Naive B cell (primary cell): ENCODE measurements at places on chromosomes 3 and 15.

GRCh38 chr3:187736418-187736871 is 8.8 kb downstream of the BCL6 start:
- DNase-seq, result no peak

GRCh38 chr3:10483364-10483675 is 22.1 kb downstream of the ATP2B2 start:
- no peak for DNase-seq

GRCh38 chr3:128572644-128573105 is 77.9 kb downstream of the RPN1 start:
- no peak for DNase-seq

DNA sequence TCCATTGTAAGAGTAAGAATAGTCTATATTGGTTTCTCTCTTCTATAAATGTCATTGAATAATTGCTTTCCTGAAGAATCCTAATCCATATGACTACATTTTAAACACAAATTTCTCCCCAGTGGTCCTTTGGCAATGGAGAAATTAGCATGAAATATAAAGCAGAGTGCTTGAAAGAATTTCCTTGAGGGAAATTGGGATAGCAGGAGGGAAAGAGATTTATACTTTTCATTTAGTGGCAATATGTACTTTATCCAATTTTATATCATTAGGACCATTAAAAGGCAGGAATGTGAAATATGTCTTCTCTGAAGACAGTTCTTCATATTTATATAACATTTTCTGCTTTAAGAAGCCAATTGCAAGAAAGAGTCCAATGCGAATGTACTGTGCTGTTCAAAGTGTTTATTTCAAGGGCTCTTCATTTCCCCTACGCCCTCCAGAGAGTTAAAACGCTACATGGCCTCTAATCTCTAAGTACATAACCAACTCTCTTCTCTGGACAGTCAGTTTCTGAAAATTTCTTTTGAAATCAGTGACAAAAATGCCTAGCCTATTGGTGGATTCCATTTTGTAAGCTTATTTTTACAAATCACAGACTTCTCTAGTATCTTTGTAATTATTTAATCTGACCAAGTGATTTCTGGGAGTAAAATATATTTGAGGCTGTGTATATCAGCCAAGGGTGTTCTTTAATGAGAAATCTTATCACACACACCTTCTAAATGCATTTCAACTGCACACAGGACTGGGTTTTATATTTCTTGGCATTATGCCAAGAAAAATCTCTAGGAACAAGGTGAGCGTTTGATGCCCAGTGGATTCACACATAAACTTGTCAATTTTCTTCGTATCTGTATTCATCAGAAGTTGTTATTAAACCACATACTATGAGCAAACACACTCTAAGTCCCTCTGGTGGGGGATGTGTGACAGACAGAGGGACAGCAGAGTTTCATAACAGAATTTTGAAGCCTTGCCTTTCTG is 51.2 kb downstream of the KCNAB1 start:
- no peak for DNase-seq

DNA sequence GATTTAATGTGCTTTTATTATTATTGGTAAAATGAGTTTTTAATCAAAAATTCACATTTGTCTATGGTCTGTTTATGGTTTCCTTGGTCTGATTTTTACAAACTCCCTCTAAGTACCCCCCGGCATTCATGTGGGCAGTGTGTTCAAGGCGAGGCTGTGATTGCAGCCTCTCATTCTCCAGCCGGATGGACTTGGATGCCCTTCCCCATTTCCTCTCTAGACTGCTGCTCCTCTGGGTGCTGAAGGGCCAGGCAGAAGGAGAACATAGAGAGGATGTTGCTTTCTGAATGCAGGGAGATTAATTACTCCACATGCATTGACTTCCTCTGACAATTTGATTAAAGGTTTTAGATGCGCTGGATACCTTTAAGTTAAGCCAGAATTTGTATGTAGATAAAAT is 3.9 kb upstream of the TMC3 start:
- no peak for DNase-seq

DNA sequence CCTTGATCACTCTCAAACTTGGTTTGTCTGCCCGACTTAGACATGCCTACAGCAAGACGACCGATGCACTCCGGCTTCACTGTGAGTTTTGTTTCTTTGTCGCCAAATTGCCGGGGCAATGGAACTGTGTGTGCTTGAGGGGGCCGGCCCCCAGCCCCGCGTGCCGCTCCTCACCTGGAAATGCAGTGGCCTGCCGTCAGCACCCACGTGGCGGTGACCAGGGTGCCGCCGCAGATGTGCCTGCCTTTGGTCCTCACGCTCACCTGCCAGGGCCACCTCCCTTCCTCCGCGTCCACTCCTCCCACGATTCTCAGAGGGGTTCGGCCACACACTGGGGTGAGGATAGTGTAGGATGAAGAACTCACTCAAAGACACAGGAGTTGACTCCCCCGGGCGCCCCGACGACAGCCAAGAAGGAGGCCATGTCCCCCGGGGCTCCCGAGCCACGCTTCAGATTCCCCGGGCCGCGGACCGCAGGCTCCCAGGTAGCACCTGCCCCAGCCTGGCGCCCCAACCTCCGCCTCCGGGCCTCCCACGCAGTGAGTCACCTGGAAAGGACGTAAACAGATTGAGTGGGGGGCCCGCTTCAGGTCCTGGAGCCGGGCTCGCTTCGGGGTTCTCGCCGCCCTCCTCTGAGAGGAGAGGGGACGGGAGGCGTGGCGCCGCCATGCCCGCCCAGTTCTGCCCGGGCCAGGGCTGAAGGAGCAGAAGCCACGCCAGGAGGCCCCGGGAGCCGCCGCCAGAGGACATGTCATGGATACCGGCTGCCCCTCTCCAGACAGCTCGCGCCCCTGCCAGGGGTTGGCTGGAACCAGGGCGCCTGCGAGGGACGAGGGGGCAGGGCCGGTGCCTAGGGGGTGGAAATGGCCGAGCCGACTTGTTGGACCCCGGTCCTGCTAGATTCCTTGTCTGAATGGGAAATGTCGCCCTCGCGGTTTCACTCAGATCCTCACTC is 29.6 kb downstream of the MYL3 start:
- no peak for DNase-seq

GRCh38 chr15:73000293-73000692 is 52.0 kb upstream of the NEO1 start:
- DNase-seq, result no peak

- DNase-seq, result no peak
Observed at GRCh38 chr3:48456456-48456855, 9.9 kb downstream of the ATRIP start.

DNA sequence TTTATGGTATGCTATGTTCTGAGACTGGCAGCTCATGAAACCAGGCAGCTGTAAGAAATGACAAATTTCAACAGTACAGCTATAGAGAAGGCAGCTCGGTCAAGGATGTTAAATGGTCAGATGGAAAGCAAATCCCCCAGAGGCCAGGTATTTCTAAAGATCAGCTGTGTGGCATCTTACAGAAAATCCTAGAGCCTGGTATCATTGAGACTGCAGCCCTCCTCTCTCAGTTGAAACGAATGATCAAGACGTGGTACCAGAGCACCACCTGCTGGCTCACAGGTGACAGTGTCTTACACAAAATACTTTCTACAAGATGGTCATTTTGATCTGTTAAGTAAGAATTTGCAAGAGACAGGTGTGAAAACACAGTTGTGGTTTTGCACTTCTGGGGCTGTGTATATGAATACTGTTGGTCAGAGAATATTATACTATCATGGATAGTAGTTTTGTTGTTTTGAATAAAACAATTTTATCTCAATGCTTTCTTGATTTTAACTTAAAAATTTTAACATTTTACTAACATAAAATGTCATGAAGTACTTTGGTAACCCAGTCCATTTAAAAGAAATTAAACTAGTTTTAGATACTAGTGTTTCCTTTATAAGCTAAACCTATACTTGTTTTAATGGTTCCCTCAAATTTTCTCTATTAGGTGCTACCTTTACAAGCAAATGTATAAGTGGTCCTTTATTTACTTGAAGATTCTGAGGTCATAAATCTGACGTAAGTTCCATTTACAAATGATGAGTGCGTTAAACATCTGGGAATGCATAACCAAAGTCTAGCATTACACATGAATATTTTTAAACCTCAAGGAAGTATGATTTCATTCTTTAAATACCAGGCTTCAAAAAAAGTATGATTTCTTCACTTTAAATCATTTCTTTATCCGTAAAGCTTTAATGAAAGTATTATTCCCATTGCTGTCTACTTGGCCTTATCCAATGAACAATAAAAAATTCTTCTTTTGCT is 121.8 kb downstream of the PDZRN3 start:
- peak; percentile 11 for DNase-seq

- no peak for DNase-seq
Observed at GRCh38 chr3:112779011-112779410, 67.7 kb downstream of the CD200R1L start.

DNA sequence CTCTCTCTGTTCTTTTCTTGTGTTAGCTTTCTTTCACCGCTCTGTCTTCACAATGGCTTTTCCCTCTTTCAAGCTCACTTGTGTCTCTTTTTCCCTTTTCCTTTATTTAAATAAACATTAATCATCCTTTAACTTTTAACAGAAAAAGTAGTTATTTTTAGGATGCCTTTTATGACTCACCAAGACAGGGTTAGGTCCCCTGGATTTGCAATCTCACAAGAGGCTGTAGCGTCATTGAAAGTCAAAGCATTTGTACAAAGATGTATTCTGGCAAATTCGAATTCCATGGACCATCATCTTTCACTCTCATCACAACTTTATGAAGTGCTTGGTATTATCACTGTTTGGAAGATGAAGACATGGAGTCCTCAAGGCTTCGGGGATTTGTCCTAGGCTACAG is 34.8 kb upstream of the MCTP2 start:
- DNase-seq, result no peak

DNA sequence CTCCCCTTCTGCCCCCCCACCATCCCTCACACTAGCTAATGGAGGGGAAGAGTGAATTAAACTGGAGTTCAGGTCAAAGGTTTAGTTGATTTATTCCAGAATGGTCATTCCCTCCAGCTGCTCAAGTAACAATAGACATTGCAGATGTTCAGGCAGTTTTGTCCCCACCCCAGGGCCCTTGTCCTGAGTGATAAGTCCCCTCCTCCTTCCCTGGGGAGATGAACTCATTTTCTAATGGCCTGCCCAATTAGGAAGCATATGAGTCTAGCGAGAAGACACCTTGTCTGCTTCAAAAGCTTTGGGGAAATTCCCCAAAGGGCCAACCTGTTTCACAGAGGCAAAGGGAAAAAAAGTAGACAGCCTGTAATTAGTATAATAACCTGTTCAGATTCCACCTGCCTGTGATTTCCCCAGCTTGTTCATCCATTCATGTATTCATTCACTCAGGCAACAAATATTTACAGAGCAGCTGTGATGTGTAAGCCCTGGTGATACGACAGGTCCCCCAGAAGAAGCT is 165.3 kb downstream of the SHQ1 start:
- peak; percentile 14 for DNase-seq

GRCh38 chr3:157469561-157470294 is 33.1 kb downstream of the PTX3 start:
- DNase-seq, result no peak

DNA sequence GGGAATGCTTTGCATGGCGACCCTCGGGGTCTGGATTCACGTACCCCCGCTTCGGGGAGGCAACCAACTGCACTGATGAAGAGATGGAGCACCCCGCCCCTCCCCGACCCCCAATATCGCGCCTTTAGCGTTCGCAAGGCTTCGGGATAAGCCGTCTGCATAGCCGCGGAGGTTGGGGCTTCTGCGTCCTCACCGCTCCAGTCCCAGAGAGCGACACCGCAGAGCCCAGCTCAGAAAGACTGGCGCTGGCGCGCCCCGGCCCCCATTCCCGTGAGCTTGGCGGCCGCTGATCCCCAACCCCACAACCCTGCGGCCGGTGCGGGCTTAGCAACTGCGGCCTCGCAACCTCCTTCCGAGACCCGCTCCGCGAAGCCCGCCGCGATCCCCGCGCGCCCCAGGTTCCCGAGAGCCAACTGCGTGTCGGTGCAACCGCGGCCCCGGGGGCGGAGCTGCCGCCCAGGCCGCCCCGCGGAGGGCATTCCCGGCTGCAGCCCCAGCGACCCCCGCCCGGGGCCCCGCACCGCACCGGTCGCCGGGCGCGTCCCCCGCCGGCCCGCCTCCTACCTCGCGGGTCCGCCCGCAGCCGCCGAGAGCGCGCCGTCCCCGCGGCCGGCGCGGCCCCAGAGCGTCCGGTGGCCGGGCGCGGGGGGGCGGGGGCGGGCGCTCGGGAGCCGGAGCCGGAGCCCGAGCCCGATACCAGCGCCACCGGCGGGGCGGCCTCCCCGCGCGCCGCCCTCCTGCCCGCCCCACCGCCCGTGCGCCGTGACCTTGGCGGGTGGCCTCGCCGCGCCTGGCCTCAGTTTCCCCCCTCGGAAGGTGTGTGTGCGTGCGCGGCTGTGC is 79.5 kb downstream of the IQSEC1 start:
- DNase-seq, result peak; percentile 33

DNA sequence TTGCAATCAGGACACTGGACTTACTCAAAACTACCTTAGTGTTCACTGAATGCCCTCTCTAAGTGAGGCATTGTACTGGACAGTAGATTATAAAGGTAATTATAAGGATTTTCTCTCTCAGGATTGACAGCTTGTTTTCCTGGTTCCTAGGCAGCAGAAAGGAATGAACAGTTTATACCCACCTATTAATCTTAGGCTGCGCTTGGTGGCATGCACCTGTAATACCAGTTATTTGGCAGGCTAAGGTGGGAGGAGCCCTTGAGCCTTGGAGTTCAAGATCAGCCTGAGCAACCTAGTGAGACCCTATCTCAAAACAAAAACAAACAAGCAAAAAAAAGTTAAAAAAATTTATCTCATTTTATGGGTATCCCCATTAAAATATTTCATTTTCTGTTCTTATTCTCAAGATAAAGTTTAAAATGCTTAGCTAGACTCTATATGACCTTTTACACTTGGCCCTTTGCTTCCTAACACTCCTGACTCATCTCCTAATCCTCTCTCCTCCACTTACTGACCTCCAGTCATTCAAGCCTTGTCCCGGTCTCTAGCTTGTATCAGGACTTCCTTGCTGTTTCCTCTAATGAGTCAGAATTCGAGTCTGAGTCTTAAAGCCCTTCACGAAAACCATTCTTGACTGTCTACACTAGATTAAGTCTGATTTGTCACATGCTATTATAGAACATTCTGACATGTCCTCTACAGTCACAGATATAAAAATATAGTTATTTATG is 348.6 kb downstream of the NLGN1 start:
- DNase-seq, result no peak

DNA sequence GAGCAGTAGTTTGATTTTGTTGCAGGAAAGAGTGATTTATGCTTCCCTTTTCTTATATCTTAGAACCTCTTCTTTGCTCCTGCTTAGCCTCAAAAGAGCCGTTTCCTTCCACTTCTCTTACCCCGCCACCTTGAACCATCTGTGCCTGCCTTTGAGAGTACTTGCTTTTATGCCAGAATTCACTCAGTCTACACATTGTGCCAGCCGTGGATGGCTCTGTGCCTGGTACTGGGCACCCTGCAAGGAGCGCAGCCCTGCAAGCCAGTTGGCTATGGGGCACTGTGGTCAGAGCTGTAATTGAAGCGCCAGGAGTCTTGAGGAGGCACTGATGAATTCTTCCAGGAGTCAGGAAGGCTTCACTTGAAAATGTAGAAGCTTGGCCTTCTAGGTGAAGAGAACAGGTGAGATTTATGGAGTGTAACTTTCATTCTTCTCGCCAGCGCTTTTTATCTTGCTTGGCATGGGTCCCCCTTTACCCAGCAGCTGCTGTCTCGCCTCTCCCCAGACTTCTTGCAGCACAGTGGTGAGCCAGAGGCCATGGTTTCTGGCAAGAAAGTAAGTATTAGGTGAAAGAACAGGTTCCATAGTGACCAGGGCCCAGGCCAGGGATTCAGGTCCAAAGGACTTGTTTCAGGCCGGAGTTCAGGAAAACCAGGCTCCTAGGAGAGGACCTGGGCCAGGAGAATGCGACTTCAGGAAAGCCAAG is 4.9 kb downstream of the TMED3 start:
- no peak for DNase-seq
